SHP77 treated with DMSO at 0.1 percent for 48 hours (cell line): ENCODE measurements at places on chromosomes 7 and 10.

- DNase-seq: no peak
Measured at GRCh38 chr10:101901340-101901739, 57.7 kb upstream of the KCNIP2 start.

DNA sequence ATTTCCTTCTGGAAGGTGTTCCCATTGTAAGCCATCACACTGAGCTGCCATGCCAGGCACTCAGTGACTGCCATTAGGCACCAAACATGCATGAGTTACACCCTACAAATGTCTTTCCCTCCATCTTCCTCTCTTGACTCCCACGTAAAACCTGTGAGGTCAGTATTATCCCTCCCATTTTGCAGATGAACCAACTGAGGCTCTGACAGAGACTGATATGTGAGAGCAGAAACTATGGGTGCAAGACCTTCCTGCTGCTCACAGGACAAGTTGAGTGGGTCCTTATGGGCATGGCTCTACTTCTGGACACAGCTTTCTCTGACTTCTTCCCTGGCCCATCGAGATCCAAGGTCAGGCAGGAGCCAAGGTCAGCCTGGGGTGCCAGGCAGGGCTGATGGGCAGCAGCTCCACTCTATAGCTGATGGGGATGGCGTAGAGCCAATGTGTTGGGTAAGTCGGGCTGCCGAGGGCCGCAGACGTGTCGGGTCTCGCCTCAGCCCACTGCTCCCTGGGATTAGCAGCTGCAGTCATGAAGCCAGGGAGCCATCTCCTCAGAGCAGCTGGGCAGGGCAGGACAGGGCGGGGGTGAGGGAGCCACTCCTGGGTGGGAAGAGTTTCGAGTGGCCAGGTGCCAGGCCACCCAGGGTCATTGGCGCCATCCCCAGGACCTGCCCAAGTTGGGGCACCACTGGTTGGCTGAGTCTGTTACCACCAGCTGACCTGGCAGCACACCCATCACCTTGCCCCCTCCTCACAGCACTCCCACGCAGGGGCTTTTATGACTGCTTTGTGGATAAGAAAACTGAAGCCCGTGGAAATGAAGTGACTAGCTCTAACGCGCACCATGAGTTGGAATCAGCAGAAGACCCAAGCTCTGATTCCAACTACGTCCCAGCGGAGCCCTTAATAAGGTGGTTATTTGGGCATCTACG is 117.8 kb upstream of the ZMIZ1 start:
- peak; percentile 37 for DNase-seq

GRCh38 chr7:100171087-100171681 is 2.8 kb upstream of the GAL3ST4 start:
- no peak for DNase-seq

DNA sequence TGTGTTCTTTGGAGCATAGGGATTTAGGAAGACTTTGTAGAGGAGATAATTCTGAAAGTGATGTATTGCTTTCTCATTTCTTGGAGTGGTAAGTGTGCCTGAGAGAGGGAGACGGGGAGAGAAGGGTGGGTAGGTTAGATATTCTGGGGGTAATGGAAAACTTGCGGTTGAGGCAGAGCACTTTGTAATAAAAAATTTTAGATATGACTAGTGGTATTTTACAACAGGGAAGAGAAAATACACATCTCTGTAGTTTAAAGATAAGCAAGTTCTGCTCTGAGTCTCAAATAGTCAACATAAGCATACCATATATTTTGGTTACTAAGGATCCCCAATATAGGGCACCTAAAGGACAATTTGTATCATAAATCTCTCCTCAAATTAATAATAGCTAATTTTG is 6.6 kb downstream of the VPS50 start:
- DNase-seq: no peak

- no peak for DNase-seq
Measured at GRCh38 chr10:97259119-97259518, 33.3 kb downstream of the ARHGAP19 start.

DNA sequence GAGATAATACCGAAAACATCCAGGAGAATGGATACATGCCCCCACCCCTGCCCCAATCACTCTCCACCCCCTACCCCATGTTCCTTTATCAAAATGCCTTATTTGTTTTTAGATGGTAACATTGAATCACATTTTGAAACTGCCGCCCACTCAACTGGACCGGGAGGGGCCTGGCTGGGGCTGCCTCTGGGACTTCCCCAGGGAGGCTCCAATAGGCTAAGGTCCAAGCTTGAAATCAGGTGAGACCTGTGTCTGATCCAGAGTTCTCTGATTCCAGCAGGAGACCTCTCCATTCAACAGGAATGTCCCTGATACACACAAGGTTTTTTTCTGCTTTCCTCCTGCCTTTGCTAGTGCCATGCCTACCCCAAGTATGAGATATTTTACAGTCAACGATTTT is 43.8 kb upstream of the ACSL5 start:
- DNase-seq: no peak

DNA sequence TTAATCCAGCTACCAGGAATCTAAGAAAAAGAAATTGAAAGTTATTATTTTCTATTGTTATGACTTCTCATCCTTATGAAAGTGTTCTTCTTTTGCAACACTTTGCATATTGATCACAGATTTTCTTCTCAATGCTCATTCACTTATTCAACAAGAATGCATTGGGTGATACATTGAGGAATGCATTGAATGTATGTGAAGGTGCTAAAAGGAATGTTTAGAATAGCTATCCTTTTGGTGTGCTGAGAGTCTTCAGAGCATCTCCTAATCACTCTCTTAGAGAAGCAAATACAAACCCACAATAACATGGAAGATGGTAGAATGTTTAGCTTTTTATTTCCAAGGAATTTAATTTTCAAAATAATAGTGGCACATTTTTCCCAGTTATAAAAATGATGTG is 122.1 kb upstream of the KMT2E start:
- DNase-seq: no peak

GRCh38 chr10:77909749-77910375 is 16.7 kb downstream of the DLG5 start:
- DNase-seq: no peak

GRCh38 chr10:52779541-52780390 is 7.2 kb upstream of the MBL2 start:
- peak; percentile 6 for DNase-seq

- DNase-seq: no peak
Measured at GRCh38 chr10:61285749-61286148, 167.4 kb downstream of the TMEM26 start.

GRCh38 chr10:101031796-101032636 is 982 bp downstream of the SFXN3 start:
- DNase-seq: no peak

DNA sequence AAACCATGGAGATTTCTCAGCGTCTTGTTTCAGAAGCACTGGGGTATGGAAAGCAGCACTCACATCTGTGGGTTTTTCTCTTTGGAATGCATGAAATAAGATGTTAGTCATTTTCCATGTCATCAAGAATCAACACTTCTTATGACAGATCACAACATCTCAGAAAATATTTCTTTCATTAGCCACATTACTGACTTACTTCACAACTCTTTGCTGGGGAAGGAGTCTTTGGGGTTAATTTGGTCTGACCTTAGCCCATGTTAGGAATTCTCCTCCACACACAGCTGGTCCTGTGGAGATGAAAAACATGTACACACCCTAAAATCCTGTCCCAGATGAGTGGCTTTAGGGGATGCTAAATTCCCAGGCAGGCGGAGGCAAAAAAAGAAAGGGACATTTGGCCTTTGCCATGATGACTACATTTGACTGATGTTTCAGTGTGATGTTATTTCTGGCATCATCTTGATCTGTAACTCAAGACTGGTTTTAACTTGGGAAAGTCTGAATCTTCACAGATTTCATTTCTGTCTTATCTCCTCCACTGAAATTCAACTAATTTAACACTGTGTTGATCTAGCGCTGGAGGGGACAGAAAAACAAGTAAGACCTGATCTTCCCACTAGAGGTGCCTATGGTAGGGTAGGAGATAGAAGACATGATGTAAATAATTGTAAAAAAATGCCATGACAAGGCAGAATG is 363.2 kb downstream of the PRPF18 start:
- no peak for DNase-seq

DNA sequence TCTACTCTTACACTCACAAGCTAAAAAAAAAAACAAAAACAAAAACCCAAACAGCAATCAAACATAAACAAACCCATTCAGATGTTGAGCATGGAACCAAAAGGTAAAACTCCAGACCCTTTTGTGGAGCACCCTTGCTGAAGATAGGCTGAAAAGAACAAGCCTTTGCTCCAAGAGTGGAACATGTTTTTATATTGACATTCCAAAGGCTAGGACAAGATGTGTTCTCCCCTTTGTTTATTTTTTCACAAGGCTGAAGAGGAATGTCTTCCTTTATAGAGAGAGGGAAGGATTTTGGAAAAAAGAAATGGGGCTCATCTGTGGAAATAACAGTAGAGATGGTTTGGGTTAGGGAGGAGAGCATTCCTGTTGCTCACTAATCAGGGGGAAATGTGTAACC is 87.2 kb upstream of the ELMO1 start:
- DNase-seq: no peak

GRCh38 chr7:67608806-67609205 is 612.2 kb downstream of the TYW1 start:
- no peak for DNase-seq

- DNase-seq: no peak
Measured at GRCh38 chr10:100728928-100729861, 16.2 kb upstream of the PAX2 start.

GRCh38 chr10:122112021-122112616 is 123.2 kb downstream of the TACC2 start:
- no peak for DNase-seq
